Activated CD4-positive, alpha-beta T cell treated with anti-CD3 and anti-CD28 coated beads, Interleukin-2, amount 50 U/mL, for 48 hours (primary cell): ENCODE measurements at places on chromosomes 6 and 20.

DNA sequence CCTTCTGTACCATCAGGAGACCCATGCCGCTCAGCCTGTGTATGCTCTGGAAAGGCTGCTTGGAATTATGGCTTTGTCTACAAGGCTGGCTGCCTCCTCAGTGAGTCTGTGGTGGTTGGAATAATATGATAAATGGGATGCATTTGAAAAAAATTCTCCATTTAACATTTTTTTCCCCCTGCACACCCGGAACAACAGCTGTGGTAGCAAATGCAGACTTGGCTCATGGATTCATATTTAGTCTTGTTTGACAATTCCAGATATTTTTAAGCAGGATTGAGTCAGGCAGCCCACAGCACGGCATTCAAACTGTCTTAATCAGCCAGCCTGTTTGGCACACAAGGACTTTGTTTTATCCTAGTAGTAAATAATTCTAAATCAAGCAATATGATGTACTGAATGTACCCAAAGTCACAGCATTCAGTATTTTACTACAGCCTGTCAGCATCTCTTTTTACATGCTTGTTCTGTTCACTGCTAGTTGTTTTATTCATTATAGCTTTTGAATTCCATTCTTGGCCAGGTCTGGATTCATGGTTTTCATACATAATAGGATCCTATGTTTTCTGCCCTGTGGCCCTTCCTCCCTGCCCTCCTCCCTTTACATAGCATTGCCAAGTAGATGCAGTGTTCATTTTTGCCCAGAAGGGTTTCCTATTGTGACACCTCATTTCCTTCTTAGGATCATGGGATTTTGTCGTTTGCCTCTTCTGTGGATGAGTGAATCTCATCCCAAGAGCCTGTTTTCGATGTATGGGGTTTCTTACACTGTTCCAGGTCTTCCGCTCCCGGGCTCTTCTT, 68.1 kb downstream of the LRRC1 start:
- no peak for DNase-seq

DNA sequence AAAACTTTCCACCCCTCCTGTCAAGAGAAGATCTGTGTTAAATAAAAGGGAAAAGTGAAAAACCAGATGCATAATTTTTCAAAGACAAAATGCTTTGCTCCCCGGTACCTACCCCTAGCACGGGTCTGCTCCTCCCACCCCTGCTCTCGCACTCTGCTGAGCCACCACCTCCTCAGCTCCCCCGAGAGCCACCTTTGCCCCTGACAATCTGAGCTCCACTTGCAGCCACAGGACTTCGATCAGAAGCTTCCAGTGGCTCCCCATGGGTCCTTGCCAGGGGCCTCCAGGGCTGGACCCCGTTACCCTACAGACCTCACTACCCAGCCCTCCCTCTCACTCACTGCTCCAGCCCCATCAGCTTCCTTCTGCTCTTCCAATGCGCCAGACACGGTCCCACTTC, 171.7 kb downstream of the PREX1 start:
- DNase-seq, result no peak

DNA sequence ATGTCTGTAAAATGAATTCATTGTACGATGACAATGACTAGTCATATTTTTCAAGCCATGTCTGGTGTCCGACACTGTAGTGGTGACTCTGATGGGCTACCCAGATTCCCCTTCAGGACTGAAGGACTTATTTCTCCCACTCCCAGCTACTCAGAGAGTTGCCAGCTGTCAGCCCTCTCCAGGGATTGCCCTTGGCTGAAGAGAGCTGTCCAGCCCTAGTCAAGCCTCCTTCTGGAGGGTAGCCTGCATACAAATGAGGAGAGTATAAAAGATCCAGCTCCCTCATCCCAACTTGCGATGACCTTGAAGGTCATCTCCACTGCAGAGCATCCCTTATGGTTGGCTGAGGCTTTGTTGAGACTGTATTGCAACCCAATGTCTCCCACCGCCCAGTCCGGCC, 29.9 kb downstream of the JPH2 start:
- no peak for DNase-seq

- no peak for DNase-seq
These were observed 197.3 kb downstream of the ZFAND3 start for GRCh38 chr6:38016824-38017223.

- DNase-seq, result peak; percentile 58
These were observed 41.1 kb downstream of the FARS2 start for GRCh38 chr6:5302220-5302946.

DNA sequence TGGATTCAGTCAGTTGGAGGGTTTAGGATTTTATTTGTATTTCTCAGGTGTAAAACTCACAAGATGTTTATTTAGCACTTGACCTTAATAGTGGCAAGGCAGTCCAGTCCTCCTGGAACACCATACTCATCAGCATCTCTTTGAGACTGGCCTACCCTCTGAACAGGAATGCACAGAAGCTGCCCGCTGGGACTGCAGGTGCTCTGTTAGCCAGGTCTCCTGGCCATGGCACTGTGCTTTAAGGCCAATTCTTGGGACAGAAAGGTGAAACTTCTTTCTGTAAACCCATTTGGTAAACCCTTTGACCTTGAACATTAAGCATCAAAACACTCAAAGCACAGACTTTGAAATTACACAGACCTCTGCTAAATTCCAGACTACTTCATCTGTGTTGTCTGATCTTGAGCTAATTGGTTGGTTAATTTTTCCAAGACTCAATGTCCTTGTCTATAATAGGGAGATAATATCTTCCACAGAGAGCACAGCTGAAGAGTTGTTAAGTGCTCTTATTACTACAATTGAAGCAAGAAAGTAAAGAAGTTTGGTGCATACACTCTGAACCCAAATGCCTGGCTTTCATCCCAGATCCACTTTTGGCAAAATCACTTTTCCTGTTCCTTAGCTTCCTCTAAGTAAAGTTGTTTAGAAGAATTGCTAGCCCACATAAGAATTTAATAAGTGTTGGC, 54.9 kb upstream of the NT5E start:
- no peak for DNase-seq

DNA sequence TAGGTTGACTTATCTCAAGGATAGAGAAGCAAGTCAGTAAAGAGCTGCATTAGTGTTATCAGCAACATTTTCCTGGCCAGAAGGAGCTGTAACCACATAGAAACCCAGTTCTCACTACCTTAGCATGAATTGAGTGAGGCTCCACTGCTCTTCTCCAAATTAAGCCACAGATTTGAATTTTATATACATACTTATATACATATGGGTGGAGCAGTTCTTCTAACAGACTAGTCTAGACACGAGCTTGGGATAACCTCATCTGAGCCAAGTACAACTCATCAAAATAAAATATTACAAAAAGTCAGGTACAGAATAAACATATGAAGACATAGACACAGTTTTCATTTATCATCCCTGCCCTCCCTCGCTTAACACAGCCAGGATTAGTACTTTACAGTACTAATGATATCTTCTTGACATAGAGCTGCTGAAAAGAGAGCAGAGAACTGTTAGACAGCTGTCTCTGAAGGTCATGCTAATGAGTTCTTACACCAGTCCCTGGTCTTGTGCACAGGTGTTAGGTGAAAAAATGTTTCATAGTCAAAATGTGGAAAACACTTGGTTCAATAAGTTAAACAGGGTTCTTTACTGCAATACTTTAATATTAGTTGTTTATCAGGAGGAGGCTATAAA, 147.4 kb upstream of the HTR1E start:
- no peak for DNase-seq

- no peak for DNase-seq
These were observed 41.5 kb upstream of the TIAM2 start for GRCh38 chr6:154953644-154954043.

GRCh38 chr20:14178952-14179351, 158.5 kb downstream of the FLRT3 start:
- no peak for DNase-seq

DNA sequence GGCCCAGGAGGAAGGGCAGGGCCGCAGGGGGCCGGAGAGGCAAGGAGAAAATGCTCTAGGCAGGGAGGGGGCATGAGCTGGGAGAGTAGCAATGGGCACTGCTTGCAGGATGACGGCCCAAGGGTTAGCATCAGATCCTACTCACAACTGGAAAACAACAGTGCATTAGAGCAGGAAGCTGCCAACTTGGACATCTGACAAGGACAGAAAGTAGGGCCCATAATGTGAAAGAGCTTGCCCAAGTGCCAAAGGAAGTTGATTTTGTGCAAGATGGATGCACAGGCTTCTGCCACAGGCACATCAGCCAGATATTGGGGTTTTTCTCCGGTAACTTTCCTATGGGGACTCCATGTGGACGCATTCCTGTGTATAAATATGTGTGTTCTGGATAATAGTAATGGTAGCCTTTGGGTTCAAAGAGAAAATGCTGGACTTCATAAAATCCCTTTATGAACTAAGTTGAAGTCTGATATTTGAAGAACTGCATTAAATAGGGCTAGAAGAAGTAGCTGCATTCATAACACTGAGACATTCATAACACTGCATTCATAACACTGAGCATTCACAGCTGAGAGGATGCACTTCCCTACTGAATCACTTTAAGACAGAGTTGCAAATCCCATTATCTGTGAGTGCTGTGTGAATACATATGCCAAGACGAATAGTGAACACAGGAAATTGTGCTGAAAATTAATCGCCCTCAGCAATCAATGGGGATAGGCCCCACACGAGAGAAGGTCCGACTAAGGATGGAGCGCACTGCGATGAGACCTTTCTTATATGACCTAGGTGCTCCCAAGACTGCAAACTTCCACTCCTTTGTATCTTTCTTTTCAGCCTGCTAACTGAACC, 235.6 kb upstream of the PRDM1 start:
- no peak for DNase-seq

- no peak for DNase-seq
These were observed 26.2 kb downstream of the PLN start for GRCh38 chr6:118574051-118574865.

- DNase-seq, result no peak
These were observed 15.5 kb upstream of the RBM38 start for GRCh38 chr20:57375652-57376230.

DNA sequence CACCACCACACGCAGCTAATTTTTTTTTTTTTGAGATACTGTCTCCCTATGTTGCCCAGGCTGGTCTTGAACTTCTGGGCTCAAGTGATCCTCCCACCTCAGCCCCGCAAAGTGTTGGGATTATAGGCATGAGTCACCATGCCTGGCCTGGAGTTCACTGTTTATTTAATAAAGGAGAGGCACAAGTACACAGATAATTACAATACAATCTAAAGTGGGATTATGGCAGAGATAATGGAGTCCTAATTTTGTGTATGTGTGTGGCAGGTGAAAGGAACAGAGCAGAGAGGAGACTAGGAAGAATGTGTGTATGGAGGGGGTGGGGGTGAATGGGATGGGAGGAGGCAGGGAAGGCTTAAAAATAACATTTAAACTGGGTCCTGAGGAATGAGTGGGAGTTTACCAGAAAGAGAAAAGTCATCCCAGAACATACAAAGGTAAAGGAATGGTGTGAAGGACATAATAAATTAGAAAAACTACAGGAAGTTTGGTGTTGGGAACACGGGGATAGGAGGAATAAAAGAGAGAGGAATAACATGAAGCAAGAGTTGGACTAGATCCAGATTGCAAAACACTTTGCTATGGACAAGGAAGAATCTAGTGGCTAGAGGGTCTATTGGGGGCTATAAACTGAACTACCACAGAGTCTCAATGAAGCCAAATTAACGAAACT, 4.4 kb downstream of the NCOA5 start:
- no peak for DNase-seq

GRCh38 chr6:129215246-129215645, 332.3 kb downstream of the LAMA2 start:
- DNase-seq, result no peak

DNA sequence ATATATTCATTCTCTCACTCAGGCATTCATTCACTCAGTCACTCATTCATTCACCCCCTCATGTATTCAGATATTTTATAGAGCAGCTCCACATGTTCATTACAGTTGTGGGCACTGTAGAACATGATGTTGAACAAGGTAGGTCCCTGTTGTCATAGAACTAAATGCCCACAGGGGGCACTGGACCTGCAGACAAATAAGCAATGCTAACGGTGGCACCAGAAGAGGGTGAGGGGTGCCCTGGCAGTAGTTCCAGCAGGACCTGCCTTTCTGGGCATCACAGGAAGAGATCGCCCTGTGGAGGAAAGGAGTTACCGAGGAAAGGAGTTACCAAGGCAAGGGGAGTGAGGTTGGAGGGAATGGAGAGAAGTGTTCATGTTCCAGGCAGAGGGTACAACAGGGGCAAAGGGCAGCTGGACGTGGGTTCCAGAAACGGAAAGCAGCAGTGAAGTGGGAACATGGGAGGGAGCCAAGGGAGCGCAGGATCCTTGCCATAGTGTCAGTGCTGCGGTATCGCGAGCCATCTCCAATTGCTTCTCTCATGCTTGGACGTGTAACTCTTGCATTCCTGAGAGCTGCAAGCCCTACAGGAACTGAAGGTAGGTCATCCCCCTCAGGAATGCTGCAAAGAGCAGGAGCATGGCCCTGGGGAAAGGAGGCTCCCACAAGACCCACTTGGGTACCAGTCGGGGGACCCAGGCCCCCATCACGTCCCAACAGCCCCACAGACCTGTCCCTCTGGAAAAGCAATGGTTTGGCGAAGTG, 128.2 kb downstream of the EDN3 start:
- DNase-seq, result no peak

GRCh38 chr6:20709451-20709850, 175.2 kb downstream of the CDKAL1 start:
- DNase-seq, result no peak

DNA sequence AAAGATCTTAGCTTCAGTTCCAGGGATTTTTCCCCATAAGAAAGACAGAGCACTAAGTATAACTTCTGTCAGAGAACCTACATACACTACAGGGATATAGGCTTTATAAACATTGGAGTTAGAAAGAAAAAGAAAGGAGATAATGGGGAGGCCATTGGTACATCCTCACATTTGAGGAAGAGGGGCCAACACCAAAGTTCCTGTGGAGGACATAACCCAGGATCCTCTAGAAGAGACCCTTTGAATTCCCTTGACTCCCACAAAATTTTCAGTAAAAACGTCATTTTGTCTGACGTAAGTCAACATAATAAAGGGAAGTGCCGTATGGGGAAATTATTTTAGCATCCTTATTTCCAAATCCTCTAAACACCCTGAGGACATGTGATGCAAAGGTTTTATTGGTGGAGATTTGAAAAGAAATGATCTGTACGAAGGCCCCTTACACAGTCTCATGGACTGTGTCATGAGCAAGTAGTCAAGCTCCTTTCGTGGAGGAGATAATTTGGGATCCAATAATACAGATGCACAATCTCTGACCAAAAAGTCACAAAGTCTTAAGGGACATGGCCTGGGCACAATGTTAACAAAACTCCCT, 33.2 kb downstream of the HLA-DRA start:
- DNase-seq, result no peak

DNA sequence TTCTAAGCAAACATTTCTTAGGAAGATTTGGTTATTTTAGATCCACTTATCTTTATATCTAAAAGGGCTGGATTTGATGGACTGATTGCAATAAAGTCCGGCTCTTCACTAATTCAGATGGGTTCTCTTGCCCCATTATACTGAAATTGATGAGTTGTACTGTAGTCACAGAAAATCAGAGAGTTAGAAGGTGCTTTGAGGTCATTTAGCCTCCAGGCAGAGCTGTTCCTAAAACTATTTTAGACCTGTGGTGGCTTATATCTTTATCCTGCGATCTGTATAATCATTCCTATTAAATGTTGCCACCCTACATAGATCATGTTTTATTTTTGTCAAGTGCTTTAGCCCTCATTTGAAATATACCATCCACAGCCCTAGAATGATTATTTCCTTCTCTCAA, 61.3 kb upstream of the ATXN1 start:
- DNase-seq, result no peak
